HS-27A (cell line): ENCODE measurements at places on chromosomes 6 and 20.

DNA sequence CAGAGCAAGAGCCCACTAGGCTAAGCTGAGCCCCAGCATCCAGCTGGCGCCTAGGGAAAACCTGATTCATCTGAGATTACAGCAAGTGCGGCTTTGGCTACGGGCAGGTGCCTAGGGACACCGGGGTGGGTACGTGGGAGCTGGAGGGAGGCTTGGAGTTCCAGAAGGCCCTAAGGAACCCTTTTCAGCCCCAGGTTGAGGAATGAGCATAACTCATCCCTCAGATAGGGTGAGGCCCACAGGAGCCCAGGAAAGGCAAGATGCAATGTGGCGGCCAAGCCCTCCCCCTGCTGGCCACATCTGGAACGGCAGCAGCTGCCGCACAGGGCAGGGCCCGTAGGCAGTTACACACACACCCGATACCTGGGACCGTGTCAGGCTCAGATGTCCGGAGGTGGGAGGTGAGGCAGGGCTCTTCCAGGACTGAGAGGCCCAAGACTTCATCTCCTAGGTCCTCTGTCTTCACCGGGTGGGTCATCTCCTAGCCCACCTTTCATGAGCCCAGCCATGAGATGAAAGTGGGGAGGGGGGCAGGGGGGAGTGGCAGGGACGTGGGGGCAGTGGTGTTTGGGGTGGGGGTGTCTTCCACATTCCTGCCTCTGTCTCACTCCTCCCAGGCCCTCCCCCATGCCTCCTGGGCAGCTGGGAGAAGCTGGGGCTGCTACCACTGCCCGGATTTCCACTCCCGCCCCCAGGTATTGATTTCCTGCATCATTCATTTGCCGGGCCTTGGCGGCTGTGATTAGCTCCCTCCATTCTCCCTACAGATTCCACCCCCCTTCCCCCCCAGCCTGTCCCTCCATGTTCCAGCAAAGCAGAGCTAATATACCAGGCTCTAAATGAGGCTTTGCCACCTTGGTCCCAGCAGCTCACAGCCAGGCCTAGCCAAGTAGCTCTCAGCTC, 5.5 kb downstream of the MDGA1 start:
- DNase-seq: no peak

DNA sequence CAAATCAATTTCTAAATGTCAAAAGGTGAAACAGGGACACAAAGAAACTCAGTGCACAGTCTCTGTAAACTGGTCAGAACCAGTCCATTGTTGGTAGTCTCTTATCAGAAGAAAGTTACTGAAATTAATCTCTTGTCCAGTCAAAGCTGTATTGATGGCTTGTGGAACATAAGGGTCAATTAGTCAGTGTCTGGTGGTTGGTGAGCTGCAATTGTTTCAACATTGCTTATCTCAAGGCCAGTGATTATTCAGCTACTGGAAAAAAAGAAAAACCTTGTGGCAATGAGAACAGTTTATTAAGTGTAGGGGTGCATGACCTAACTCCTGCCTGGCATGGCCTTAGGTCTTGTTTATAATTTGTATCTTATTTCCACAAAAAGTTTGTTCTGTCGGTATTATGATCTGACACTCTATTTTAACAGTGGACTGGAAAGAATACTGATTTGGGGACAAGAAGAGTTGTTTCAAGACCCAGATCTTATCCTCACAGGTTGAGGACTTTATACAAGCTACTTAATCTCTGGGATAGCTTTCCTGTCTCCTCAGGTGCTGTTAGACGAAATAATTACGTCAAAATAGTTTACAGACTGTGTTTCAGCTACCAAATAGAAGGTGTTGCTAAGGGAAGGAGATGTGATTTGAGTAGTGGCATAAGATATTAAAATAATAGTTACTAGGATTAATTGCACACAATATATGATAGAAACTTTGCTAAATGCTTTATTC, 520.0 kb upstream of the IRAK1BP1 start:
- no peak for DNase-seq

DNA sequence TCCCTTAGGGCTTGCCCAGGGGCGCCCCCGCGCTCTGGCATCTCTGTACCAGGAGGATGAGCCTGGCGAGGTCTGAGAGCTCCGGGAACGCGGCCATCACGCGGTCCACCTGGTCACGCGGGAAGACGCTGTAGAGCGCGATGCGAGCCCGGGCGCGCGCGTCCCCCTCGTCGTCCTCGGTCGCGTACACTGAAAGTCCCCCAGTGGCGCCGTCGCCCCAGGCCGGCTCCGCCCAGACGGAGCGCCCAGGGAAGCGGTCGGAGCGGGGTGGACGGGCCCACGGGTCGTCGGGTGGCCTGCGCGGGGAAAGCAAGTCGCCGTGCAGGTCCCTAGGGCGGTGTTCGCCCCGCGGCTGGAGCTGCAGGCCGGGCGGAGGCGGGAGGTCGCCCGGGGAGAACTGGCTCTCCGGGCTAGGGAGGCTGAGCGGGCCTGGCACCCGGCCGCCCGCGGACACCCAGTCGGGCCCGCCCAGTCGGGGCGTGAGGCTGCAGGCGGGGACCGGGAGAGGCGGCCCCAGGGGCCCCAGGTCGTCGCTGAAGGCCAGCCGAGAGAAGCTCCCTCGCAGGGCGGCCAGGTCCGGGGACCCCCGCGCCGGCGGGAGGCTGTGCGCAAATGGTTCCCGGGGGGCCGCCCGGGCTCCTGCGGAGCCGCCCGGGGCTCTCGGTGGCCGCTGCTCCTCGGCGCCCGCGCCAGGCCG, 34.0 kb downstream of the ZC3H12D start:
- DNase-seq: no peak

- DNase-seq: no peak
Observed at GRCh38 chr6:45677381-45678284, 299.9 kb upstream of the SUPT3H start.

- no peak for DNase-seq
Observed at GRCh38 chr6:92849636-92850035, 569.7 kb downstream of the EPHA7 start.

DNA sequence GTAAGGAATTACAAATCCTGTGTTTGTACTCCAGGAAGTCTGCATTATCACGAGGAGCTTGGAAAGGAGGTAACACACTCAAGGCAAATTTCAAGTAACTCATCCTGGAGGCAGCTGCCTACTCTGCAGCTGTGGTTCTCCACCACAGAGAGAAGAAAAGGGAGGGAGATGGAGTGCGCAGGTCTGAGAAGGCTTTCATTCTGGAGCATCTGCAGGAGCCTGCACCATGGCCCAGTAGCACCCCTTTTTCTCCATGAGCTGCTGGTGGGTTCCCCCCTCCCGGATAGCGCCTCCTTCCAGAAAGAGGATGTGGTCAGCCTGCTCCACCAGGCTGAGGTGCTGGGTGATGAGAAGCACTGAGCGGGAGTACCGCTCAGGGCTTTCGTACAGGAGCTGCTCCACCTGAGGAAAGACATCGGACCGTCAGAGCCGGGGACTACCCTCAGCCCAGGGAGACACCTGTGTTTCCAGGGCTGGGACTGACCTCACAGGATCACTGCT, 1.6 kb upstream of the PSMB8 start:
- no peak for DNase-seq

GRCh38 chr6:81792826-81793225, 40.3 kb upstream of the TENT5A start:
- DNase-seq: no peak

DNA sequence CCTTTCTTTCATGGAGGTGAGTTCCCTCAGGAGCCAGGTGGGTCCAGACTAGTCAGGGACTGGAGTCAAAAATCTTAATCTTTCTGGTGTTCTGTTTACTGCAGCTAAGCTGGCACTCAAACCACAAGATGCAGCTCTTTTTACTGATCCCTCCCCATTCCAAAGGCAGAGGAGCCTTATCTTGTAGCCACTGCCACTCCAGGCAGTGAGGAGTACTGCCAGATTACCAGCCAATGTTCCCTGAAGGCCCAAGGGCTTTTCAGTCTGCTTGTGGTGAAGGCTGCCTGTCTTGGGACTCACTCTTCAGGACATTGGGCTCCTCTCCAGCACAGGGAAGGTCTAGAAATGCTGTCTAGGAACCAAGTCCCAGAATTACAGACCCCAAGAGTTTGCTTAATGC, 490.4 kb upstream of the ADGRB3 start:
- no peak for DNase-seq

GRCh38 chr6:39714802-39715201, 10.4 kb downstream of the KIF6 start:
- no peak for DNase-seq

- no peak for DNase-seq
Observed at GRCh38 chr20:35394271-35394670, 17.5 kb downstream of the UQCC1 start.

- DNase-seq: no peak
Observed at GRCh38 chr6:36985417-36985807, 584 bp downstream of the MTCH1 start.

DNA sequence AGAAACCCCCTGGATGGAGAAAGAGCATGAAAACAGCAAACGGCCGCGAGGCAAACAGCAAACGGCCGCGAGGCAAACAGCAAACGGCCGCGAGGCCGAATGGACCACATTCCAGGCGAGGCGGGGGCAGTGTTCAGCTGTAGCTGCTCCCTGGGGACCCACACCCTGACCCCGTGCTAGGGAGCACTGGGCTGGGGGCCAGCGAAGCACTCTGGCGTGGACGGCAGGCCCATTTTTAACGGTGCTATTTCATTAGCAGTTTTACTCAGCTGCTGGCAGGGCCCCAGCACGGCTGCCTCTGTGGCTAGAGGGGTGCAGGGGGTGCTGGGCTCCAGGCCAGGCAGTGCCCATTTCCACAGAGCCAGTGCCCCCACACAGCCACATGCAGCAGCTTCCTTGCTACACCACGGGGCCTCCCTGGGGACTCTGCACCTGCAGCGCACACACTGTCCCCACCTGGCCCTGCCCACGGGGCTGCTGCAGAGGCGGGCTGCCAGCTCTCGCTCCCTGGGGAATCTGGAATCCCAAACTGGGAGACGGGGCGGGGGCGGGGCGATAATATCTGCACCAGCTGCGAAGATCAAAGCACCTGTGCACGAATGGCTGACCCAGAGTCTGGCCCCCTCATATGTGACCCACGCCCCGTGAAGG, 35.6 kb upstream of the SLCO4A1 start:
- DNase-seq: no peak

DNA sequence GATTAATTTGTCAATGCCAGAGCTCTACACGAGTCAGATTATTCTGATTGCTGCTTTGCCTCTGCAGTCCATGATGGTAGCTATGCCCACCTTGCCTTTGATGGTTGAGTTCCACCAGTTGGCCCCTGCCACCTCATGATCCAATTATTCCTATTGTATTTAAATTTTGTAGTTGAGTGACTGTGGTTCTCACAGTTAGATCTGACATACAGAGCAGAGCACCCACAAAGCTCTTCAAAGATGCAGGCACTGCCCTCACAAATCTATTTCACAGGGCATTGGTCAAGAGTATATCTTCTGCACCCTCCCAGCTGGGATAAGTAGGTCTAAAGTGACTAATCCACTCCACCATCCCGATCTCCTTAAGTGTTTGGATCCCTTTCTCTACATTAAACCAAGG, 318.8 kb downstream of the EYA4 start:
- no peak for DNase-seq

GRCh38 chr6:88972504-88973423, 9.3 kb upstream of the RNGTT start:
- no peak for DNase-seq

GRCh38 chr20:13526551-13526950, 112.2 kb downstream of the TASP1 start:
- DNase-seq: no peak

- DNase-seq: no peak
Observed at GRCh38 chr6:103925317-103925716, 934.4 kb downstream of the HACE1 start.

DNA sequence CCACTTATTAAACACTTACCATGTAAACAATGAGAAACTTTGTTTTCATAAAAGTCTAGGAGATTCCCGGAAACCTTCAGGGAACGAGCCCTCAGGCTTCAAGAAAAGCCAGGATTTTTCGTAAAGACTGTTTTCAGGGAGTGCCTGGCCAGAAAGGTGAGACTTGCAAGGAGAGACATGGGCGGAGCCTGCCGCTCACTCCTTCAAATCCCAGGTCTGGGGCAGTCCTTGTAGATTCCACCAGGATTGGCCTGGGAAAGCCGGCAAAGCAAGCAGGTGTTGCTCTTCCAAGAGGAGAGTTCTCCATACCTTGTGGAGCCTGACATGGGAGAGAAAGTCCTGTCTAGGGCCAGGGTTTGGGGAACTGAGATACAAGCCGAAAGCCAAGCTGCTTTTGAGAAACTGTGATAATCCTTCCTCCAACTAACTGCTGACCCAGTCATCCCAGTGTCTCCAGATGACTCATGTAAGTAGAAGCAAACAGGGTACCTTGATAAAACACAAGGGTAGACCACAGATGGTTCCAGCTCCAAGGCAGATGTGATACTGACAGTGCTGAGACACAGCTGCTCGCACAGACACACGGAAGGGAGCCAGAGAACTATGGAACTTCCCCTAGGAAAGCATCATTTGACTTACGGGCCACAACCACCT, 69.4 kb upstream of the NAA20 start:
- DNase-seq: no peak

- no peak for DNase-seq
Observed at GRCh38 chr20:14470977-14471661, 133.7 kb upstream of the FLRT3 start.

GRCh38 chr6:134199848-134200606, 117.9 kb downstream of the SGK1 start:
- DNase-seq: no peak

DNA sequence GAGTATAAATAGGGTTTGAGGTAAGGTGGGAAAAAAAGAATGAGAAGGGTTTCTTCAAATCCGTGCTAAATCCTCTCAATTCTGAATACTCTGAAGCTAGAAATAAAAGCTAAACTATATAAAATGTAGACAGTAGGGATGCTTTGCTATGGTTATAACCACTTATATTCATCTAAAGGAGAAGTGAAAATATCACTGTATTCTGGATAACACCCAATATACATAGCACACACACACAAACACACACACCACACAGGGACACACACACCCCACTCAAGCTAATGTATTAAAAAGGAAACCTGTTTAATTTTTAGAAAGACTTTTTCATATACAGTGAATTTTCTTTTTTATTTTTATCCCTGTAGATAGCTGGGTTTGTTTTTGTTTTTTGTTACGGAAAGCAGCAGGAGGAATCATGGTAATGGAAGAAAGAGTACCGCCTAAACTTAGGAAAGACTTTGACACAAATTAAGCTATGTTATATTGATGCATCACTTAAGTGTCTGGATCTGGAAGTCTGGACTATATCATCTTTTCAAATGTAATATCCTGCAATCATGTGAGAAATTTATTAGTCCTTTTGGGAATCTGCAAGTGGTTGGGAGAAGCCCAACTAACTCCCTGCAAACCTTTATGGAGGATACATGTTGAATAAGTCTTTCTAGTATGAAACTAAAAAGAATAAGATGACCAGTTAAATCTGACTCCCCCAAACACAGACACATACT, 68.4 kb upstream of the FABP7 start:
- DNase-seq: no peak

GRCh38 chr20:50097843-50098242, 15.1 kb downstream of the UBE2V1 start:
- DNase-seq: no peak

GRCh38 chr20:63895202-63895951, 451 bp downstream of the DNAJC5 start:
- no peak for DNase-seq
